Mesendoderm (in vitro differentiated cells): ENCODE measurements at places on chromosomes 1 and 21.
A peak's percentile ranks its signal among the peaks of the same experiment; 100 is the strongest.

GRCh38 chr1:180612632-180613031, 19.2 kb upstream of the XPR1 start:
- no peak for DNase-seq

DNA sequence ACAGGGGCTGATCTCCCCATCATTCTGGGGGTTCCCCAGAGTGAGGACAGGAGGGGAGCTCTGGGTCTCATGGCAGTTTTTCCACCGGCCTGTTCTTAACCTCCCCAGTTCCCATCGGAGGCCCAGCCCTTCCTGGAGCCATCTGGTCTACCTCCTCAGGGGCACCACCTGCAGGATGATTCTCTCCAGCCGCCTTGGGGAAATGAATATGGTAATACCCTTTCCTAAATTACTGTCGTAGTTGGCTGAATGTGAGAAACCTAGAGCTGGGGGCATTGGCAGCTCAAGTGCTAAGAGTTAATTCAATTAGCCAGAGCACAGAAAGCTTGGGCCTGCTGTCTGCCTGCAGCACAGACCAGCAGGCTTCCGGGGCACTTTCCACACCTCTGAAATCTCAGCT, 64.9 kb downstream of the TAS1R2 start:
- peak; percentile 96 for DNase-seq

DNA sequence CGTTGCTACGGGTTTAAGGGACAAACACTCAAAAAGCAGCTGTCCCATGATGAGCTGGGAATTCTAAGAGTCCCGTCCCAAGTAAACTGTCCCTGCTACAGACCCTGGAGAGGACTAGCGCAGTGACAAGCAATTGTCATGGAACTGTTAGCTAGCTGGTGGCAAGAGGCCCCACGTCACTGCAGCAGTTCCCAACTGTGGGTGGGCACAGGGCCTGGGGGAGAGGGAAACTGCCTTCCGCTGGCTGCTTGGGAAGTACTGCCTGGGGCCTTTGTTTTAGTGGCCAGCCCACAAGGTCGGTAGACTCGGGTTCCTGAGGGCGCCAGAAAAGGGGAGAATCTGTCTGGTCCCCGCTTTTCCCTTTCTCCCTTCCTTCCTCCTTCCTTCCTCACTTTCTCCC, 97.4 kb downstream of the LACTBL1 start:
- no peak for DNase-seq

DNA sequence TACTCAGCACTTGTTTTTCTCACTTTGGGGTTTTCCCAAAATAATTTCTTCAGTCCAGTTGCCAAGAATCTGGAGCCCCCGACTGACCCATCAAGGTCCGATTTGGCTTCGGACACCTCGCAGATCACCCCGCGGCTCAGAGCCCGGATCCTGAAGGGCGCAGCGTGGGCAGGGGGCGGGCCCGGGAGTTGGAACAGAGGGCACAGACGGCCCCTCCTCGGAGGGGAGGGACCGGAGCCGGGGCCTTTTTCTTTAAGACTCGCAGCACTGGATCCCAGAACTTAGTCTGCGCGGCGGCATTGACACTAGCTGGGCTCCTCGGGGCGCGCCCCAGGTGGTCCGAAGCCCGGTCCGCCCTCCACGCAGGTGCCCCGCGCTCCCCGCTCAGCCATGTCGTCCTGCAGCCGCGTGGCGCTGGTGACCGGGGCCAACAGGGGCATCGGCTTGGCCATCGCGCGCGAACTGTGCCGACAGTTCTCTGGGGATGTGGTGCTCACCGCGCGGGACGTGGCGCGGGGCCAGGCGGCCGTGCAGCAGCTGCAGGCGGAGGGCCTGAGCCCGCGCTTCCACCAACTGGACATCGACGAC, at the start of gene CBR3:
CBR3 (plus strand) TSS at position 277 of the 588 bp plus-strand sequence; CDS start at position 391, 114 bp downstream.
- peak; percentile 12 for DNase-seq

- no peak for DNase-seq
Observed at GRCh38 chr21:35905963-35906345, 154.4 kb downstream of the SETD4 start.

- DNase-seq = no peak
Observed at GRCh38 chr1:3053986-3054385, 15.0 kb upstream of the PRDM16 start.

DNA sequence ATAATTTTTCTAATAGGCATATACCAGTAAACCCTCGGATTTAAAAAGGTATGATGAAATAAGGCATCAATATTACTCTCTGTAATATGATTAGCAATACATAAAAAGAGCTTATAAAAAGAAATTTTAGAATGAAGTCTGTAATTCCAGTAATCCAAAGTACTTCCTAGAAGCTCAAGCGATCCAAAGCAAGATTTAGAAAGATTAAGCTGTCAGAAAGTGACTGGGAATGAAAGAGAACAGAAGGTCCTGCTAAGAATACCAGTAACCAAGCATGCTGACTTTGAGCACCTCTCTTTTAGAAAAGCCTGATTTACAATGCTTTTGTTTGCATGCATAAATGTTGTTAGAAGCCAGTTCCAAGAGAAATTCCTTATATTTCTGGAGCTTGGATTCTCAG, 125.1 kb downstream of the GIPC2 start:
- no peak for DNase-seq

GRCh38 chr1:22832414-22832786, 121.8 kb downstream of the EPHB2 start:
- no peak for DNase-seq

- DNase-seq = no peak
Observed at GRCh38 chr21:23026878-23027277, 2028.7 kb downstream of the NCAM2 start.

- no peak for DNase-seq
Observed at GRCh38 chr1:36212782-36213181, 11.5 kb upstream of the THRAP3 start.

- DNase-seq = no peak
Observed at GRCh38 chr1:119331190-119331515, 37.4 kb upstream of the HAO2 start.

GRCh38 chr1:185108321-185108720, 48.4 kb downstream of the TRMT1L start:
- peak; percentile 4 for DNase-seq

DNA sequence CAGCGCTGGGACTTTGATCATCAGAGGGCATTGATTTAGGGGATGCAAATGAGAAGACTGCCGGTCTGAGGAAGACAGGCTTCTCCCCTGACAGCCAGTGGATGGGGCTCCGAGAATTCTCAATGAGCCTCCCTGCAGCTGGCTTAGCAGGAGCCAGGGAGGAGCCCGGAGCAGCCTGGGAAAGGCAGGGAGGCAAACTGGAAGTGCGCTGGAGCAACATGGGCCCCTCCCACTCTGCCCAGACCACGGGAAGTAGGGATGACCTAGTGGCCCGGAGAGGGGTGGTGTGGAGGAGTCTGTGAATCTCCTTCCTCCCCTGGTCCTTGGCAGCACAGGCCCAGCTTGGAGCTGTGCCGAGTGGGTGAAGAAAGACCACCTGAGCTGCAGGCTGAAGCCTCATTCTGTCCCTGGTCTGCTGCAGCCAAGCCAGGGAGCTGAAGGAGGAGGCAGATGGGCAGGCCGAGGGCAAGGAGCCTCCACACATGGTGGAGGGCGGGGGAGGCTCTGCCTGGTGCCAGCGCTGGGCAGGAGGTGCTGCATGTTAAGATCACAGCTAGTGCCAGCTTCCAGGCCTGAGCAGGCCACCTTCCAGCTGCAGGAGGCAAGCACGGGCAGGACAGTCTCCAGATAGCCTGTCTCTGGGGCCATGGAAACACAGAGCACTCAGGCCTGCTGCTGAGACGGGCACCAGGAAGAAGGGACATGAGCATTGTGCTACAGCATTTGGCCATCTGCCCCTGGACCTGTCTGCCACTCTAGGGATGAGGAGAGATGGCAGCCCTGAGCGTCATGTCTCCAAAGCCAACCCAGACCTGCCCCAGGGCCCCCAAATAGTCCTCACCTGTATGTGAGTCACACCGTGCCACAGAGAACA, 12.2 kb upstream of the CLSTN1 start:
- DNase-seq = peak; percentile 80

GRCh38 chr1:8607906-8608305, 209.5 kb downstream of the RERE start:
- DNase-seq = no peak

DNA sequence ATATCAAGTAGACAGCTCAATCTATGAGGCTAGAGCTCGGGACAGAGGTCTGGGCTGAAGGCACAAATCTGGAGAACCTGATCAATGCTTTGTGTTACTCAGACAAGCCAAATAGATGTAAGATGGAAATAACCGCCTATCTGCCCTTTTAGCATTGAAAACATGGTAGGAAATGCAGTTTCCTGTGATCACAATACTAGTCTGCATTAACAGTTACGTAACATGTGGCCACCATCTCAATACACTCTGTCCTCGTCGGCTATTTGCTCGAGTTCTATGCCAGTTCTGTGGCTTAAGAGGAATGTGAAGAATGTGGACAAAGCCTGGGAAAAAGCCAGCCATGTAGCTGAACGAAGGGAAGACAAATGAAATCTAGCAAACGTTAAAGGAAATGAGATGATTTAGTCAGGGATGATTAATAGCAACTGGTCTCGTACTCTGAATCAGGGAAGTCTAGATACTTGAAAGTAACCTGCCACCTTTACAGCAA, 73.3 kb downstream of the HSF2BP start:
- peak; percentile 92 for DNase-seq

- no peak for DNase-seq
Observed at GRCh38 chr21:40270047-40270446, 402.8 kb downstream of the PCP4 start.

DNA sequence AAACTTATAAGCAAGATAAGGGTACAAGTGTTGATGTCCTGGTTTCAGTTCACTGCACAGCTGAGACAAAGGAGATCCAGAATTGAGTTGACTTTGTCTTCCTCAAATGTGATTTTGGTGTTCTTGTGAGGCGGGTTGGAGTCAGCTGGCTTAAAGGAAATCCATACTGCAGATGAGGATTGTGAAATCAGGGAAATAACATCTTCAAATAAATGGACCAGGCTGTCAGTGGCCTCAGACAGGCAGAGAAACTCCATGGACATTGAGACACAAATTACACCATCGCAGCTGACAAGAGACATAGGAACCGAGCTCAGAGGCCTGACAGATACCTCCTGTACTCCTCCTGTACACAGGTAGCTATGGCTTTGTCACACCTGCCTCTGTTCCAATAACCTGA, 27.0 kb upstream of the REG4 start:
- DNase-seq = no peak

- DNase-seq = no peak
Observed at GRCh38 chr1:7422081-7422480, 349.0 kb upstream of the VAMP3 start.

GRCh38 chr1:244154508-244154871, 103.4 kb downstream of the ZBTB18 start:
- no peak for DNase-seq

DNA sequence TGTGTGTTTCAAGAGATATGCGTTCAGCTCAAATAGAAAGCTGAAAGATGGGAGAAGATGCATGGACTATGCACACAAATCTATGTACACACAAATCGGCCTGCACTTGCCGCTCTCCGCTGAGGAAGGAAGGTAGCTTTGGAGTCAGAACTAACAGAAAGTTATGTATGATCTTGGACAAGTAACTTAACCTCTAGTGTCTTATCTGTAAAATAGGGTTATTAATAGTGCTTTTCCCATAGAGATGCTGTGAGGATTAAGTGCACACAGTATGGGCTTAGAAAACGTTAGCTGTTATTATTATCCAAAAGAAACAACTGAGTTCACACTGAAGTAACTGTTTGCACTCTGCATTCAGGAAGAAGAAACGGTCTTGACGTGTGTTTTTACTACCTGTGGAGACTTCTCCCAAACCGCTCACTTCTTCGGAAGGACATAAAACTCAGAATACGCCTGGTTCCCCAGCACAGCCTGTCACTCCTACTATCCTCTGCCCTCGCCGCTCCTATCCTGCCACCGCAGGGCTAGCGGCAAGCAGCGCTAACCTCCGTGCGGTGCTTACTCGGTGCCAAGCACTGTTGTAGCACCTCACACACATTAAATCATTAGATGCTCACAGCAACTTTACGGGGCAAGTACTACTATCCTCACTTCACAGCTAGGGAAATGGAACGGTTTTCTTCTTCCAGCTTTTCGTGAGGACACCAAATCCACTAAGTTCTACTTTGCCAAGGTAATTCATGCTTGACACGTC, 1.3 kb downstream of the TGFBR3 start:
- DNase-seq = peak; percentile 27

DNA sequence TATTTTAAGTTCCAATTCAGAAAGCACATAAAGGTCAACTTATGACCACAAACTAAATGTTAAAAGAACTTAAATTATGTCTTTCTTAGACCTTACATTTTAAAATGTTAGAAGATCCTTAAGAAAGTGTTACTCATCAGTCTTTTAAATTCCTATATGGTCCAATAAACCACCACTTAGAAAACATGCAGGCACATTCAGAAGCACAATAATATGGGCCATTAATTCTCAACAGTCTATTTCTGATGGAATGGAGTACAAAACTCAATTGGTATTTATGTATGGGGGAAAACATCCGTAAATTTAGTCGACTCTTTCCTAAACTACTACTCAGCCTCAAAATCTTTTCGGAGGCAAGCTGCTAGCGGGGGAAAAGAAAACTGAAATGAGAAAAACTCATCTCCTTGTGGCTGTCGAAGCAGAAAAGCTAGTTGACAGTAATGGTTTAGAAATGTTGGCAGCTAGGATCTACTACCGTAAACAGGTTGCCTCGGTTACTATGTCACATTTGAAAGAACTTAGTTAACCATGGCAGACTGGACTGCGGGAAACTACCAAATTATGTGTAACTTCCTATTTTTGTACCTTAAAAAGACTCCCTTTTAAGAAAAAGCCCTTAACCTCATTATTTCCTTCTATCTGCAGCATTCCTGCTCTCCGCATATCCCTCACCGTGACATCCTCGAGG, 1.0 kb downstream of the TRMT1L start:
- DNase-seq = no peak

DNA sequence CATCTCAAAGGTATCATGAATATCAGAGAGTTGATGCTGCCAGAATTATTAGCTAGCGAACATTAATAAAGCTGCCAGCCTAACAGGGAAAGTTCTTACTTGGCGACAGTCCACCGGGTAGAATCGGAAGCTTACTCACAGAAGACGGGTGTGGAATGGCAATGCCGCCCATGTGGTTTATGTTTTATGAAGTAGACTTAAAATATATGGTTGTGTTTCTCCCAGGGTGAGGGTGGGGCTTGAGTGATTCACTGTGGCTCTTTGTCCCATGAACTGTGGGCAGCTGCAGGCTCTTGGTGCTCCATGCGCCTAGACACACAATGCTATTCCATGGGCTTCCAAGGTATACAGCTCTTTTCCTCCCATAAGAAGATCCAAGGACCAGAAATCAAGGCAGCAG, 162.7 kb downstream of the PIGK start:
- DNase-seq = no peak
